Amniotic epithelial cell (primary cell): ENCODE measurements at places on chromosomes 2 and 18.

DNA sequence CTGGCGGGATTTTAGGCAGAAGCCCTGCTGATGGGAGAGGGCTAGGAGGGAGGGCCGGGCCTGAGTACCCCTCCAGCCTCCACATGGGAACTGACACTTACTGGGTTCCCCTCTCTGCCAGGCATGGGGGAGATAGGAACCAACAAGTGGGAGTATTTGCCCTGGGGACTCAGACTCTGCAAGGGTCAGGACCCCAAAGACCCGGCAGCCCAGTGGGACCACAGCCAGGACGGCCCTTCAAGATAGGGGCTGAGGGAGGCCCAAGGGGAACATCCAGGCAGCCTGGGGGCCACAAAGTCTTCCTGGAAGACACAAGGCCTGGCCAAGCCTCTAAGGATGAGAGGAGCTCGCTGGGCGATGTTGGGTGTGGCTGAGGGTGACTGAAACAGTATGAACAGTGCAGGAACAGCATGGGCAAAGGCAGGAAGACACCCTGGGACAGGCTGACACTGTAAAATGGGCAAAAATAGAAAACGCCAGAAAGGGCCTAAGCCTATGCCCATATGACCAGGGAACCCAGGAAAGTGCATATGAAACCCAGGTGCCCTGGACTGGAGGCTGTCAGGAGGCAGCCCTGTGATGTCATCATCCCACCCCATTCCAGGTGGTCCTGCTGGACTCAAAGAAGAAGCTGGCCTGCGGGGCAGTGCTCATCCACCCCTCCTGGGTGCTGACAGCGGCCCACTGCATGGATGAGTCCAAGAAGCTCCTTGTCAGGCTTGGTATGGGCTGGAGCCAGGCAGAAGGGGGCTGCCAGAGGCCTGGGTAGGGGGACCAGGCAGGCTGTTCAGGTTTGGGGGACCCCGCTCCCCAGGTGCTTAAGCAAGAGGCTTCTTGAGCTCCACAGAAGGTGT is 8.5 kb downstream of the PROC start:
- DNase-seq: no peak

DNA sequence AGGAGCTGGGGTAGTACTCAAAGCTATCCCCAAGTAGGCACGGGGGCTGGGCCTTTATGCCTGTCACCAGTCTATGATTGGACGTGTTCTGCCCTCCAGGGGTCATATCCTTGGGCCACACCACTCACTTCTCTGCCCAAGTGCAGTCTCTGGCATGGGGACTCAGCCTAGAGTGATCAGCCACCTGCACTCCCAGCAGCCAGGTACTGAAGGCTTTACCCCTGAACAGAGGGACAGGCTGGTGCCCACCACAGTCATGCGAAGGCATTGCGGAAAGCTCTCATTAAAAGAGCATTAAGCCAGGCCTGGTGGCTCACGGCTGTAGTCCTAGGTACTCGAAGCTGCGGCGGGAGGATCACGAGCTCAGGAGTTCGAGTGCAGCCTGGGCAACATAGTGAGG is 199.4 kb downstream of the AGAP1 start:
- DNase-seq: no peak

DNA sequence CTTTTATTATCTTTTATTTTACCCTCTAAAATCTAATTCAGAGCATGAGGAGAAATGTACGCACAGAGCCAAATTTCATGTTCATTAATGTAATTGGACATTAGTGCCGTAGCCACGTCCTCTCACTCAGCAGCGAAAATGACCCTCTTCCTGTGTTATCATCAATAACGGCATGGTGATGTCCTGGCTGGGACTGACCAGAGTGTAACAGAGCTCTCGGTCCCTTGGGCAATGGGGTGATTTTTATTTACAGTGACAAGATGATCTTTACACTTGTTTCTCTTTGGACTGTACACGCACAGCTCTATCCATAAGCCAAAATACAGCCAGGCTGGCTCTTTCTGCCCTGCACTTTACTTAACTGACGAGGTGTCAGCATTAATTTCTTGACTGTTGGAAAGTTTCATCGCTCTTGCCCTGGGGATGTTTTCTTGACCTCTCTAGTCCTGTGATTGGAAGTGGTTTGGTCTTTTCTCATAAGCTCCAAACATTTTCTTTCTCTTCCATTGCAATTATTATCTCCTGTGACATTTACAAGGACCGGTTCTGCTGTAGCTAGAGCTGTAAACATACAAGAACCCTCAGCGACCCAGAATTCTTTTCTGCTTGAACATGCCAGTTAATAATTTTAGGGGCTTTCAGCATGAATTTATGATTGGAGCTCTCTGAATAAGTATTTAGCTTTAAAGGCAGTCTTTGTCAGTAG is 308.0 kb upstream of the PIK3C3 start:
- DNase-seq: no peak

GRCh38 chr18:50465211-50466153 is 90.6 kb downstream of the SKA1 start:
- DNase-seq: no peak

- DNase-seq: no peak
Observed at GRCh38 chr18:1227025-1227424, 322.4 kb downstream of the ADCYAP1 start.

DNA sequence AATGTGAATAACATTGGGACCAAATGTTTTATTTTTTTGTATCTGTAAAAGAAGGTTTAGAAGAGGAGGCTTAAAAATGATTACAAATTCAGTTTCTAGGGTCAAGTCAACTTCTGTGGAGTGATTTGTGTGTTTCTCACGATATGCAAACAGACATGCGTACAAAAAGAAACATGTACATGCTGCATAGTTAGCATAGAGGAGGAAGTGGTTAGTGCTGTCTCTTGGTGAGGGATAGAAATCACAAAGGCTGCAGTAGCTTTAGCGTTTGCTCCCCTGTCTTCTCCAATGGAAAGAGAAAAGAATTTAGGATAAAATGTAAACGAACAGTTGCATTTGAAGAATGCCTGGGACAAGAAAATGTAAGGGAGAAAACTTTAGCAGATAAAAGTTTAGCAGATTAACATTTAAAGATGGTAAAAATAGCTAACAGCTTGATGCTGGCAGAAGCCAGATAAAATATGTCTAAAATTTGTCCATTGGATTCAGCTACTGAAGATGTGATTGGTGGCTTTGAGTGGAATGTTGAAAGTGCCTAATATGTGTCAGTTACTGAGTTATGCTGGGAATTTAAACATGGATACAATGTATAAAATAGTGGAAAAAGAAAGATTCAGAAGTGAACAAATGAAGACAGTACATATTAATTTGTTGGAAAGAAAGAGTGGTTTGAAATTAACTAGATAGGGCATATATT is 44.9 kb downstream of the MALT1 start:
- DNase-seq: peak; percentile 36

GRCh38 chr2:211423018-211423417 is 866.6 kb downstream of the CPS1 start:
- DNase-seq: no peak

- no peak for DNase-seq
Observed at GRCh38 chr2:69067026-69067630, 54.1 kb downstream of the ANTXR1 start.

DNA sequence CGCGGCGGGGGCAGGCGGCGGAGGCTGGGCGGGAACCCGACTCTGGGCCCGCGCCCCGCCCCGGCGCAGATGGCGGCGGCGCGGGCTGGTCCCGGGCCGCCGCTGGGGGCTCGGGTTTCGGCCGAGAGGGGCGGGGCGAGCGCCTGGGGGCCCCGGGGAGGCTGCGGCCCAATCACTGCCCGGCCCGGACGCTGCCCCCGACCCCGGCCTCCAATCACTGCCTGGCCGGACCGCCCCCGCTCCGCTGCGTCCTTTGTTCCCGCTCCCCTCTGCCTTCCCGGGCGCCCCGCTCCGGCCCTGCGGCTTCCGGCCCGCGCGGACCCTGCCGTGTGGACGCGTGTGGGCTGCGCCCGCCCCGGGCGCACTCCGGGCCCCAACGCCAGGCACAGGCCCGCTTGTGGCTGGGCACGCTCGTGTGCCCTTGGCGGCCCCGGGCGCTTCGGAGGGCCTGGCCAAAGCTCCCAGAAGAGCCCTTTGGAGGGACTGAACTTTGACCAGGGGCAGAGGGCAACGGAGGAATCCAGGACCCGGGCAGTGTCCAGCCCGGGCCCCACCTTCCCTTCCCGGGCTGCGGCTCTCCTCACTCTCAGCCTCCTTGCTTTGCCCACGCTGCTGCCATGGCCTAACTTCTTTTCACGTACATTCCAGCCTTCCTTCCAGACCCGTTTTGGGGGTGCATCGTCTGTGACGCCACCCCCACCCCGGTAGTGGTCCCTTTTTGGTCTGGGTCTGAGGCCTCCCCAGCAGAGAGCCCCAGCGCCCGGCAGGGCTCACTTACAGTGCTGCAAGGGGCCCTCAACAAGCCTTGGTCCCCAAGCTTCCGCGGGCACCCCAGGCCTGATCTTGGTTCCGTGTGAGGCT is 27.1 kb upstream of the PTMA start:
- peak; percentile 81 for DNase-seq

- DNase-seq: no peak
Observed at GRCh38 chr2:63665091-63665490, 76.3 kb downstream of the MDH1 start.

GRCh38 chr2:132680544-132680943 is 10.5 kb upstream of the LYPD1 start:
- DNase-seq: no peak

DNA sequence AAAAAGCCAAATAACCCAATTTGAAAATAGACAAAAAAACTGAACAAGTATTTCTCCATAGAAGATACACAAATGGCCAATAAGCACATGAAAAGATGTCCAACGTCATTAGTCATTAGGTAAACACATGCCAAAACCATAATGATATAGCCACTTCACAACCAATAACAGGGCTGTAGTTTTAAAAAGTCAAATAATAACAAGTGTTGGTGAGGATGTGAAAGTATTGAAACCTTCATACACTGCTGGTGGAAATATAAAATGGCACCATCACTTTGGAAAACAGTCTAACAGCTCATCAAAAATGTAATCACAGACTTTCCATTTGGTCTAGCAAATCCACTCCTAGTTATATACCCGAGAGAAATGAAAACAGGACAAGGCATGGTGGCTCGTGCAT is 144.2 kb upstream of the CYP1B1 start:
- no peak for DNase-seq

DNA sequence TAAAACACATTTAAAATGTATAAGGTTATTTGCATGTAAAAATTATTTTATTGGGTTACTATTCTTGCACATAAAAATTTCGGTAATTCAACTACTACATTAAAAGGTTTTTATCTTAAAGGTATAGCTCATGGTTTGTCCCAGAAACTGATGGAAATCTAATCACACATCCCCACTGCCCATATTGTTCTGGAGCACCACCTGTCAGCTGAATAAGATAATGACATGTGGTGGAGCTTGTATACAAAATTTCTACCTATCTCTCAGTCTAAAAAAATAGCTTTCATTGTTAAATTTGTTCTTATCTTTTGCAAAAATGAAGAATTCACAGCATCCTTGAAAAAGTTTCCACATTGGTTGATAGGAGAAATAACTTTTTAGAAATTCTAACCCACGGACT is 18.3 kb downstream of the ERBB4 start:
- no peak for DNase-seq
